ENCODE measurements at places on chromosomes 1 and 21.

DNA sequence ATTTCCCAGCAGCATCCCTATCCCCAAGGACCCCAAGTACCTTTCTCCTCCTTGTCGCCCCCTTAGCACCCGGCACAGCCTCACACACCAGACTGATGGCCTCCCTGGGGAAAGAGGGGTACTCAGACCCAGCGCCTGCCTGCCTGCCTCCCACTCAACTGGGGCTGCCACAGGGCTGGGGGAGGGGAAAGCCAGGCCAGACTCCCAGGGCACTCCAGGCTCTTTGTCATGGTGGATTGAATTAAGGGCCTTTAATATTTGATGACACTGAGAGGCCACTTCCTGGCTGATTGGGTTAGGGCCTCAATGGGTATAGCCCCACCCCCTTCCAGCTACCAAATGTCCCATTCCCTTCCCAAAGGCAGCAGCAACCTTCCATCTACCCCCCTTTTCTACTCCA, 1.8 kb downstream of the SHC1 start:
- DNase-seq = no peak

GRCh38 chr1:191578281-191578680, 580.0 kb upstream of the RGS18 start:
- no peak for DNase-seq

- no peak for DNase-seq
Measured at GRCh38 chr1:239389703-239390102, 3.3 kb downstream of the CHRM3 start.

DNA sequence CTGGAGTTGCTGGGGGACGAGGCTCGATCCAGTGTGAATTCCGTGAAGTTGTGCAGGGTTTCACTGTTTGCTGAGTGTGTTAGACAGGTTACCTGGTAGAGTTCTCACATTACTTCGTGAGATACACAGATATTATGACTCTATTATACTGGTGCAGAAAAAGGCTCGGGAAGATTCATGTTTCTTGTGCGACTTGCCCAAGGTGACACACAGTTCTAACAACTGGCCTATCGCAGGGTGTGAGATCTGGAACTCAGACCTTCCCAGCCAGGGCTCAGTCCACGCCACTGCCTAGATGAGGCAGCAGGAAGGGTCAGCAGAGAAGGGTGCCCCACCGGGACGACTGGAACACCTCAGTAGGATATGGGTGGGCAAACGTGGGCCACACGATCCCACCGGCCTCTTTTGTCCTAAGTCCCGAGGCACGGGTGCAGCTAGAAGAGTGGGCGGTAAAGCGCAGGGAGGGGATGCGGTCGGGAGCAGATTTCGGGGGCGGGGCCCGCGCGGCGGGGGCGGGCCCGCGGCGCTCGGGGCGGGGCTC, 296 bp upstream of the RNPEP start:
- DNase-seq = no peak

DNA sequence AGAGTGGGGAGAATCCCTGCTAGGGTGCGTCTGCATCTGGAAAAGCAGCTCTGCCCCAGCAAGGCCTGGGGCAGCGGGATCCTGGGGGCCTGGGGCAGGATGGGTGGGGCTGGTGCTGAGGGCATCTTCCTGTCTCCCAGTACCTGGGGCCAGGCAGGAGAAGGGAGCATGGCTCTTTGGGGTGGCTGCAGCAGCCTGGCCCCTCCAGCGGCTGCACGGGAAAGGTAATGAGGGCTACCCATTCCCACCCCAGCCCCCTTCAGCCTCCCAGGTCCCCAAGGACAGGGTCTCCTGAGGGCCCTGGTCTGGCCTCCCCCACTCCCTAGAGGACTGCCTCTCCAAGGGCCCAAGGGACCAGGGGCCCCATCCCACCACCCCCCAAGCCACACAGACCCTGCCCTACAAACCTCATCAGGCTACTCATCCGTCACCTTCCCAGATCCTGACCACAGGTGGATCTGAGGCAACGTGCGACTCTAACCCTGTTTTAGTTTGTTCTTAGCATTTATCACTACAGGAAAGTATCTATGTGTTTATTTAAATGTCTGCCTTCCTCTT, 910 bp upstream of the ANKRD65 start:
- no peak for DNase-seq
